ENCODE measurements at places on chromosomes 6 and 20. TPM values are rescaled to one million over a fixed set of nuclear protein-coding genes. Genes with fewer than 3 reads are reported as not detected.

- DNase-seq, result no peak
Measured at GRCh38 chr6:70221715-70222438, 81.0 kb downstream of the COL9A1 start.

DNA sequence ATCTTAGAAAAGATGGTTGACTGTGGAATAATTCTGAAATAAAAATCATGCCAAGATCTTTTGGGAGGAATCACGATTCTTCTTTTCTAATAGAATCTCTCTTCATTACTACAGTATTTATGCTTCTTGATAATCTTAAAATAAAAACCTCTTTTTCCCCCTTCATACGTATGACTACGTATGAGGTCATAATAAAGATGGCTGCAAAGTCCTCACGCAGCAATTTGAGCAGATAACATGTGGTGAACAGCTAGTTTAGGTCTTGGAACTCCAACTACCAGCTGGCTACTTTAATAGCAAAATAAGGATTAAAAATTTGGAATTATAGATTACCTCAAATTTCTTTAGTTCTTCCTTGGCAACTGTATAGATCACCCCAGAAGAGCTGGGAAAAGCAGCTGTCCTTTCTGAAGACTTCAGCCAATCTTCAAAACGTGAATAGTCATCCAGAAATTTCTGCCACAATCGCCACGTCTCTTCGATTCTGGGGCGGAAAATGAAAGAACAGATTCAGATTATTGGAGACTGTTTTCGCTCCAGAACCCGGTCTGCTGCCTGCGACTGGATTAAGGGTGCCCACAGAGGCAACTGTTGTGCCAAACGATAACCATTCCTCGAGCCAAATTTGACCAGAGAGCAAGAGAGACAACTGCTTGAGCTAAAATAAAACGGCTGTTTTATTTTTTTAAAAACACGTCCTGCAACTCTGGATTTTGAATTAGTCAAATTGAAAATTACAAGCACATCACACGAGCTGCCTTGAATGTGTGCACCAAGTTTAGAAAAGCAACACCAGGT lies 347.3 kb downstream of the ESR1 start:
- no peak for DNase-seq

DNA sequence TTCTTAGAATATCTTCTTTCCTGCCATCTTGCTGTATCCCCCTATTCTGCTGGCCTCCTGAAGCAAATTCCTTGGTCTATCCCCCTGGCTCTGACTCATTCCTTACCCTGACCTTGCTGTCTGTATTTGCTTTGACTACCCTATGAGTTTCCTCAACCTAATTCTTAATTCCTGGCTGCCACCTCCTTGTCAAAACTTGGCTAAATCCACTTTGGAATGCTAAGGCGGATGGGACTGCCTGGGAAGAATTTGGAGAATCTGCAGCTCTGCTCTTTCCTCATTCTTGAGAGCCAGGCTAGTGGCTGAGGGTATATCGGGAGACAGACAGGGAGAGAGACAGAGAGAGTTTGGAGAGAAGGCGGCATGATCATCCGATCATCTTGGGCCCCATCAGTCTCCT lies 24.4 kb downstream of the CAP2 start:
- peak; percentile 76 for DNase-seq

DNA sequence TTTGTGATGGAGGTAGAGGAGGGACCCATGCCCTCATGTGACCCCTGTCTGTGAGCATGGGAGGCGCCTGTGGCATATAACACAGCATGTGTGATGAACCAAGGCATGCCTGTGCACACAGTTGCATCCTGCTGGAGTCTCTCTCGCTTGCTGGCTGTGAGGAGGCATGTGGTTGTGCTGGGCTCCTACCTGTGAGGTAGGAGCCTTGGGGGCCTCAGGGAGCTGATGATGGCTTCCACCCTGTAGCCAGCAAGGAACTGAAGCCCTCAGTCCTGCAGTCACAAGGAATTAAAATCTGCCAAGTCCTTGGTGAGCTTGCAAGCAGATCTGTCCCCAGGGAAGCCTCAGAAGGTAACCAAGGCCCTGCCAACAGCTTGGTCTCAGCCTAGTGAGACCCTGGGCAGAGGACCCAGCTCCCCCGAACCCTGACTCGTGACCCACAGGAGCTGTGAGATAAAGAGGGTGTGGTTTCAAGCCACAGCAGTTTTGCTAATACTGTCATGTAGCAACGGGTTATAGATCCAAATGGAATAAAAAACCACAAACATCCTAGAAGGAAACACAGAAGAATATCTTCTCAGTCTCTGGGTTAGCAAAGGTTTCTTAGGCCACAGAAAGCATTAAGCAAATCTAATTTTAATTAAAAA lies 145.7 kb downstream of the WDR27 start:
- DNase-seq, result no peak

- DNase-seq, result no peak
Measured at GRCh38 chr6:149842331-149842730, 21.8 kb downstream of the LRP11 start.

GRCh38 chr6:79676785-79677736 lies 45.9 kb downstream of the SH3BGRL2 start:
- no peak for DNase-seq

DNA sequence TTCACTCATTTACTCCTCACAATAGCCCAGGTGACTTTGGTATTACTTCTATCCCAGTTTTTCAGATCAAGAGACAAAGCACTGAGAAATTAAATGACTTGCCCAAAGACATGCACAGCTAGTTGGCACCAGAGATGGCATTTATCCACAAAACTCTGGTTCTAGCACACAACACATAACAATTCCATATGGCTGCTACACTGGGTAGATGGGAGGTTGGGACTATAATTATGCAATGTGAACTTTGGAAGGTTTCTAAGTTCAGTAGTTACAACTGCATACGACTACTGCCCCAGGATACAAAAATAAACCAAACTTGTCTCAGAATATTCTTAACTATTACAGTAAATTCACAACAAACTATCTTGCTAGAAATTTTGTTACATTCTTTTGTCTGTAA lies 54.2 kb upstream of the MLIP start:
- no peak for DNase-seq

DNA sequence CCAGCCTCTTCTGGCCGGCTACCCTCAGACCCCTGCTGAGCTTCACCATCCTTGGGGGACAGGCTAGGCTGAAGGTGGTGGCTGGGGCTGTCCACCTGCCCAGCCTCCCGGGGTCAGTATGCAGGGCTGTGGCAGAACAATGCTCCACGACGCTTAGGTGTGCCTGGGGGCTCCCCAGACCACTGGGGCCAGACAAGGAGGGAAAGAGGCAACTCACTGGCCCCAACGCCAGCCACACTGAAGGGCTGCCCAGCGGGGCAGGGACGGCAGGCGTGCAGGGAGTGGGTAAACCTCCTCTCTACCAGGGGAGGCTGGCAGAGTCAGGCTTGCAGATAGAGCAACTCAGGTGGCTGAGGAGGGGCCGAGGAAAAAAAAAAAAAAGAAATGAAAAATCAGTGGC lies 11.5 kb upstream of the UBE2V1 start:
- no peak for DNase-seq

DNA sequence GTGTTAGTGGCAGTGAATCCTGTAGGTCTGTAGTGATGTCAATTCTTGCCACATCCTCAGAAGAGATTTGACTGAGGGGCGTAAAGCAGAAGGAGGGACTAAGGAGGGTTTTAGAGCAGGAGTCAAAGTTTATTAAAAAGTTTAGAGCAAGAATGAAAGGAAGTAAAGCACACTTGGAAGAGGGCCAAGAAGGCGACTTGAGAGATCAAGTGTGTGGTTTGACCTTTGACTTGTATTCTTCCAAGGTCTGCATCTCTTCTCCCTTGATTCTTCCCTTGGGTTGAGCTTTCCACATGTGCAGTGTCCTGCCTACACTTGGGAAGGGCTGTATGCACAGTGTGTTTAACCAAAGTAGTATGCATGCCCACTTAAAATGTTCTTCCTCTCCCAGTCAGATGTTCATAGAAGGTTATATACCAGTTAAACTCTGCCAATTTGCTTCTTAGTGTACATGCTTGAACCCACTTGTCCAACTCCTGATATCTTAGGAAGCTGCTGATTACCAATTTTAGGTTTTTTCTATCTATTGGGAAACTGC lies 627.6 kb downstream of the MMUT start:
- DNase-seq, result no peak

GRCh38 chr6:138403324-138403800 lies 661 bp upstream of the HEBP2 start:
- DNase-seq, result no peak

DNA sequence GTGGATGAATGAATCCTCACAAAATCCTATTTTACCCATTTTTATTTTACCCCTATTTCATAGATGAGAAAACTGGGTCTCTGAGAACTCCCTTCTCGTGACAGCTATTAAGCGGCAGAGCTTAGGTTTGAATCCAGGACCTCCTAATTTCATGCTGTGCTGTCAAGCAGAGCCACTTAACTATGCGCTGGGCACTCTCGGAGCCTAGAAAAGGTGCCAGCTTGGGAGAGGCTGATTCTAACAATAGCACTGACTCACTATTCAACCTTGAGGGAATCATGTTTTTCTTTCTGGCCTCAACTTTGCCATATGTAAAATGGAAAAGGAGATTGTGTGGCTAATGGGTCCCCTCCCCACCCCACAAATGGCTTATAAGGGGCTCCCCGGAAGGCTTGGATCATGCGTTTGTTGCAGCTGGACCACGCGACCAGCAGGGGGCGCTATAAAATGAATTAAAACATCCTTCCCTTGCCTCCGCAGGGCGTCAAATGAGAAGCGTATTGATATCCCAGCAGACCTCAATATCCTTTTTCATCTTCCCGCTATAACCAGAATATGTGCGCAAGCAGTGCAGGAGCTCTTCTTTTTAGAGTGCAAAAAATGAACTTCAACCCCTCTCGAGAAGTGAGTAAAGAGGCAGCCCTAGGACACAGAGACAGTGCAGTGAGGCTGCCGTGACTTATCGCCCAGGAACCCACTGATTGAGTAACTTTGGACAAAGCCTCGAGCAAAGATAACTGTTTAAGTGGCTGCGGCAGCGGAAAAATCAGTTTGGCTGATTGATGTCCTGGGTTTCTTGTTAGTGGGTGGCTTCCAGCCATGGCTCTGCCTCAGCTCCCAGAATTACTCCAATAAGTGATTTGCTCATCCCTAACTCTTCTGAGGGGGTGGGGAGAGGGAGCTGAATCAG lies 12.8 kb upstream of the PDYN start:
- peak; percentile 85 for DNase-seq

DNA sequence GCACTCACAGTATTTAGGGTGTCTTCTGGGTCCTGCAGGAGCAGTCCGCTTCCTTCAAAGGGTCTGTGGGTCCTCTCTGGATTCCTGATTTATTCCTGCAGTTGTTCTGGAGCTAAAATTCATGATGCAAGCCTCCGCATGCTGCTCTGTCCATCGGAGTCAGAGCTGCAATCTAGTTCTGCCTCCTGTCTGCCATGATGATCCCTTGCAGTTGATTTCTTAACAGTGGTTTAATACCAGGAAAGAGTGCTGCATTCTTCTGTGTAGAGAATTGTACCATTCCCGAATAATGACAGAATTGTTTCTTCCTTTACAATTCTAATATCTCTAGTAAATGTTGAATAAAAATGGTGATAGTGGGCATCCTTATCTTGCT lies 72.0 kb upstream of the B3GAT2 start:
- no peak for DNase-seq

GRCh38 chr6:52536424-52536916 lies 40.4 kb downstream of the TRAM2 start:
- DNase-seq, result no peak

DNA sequence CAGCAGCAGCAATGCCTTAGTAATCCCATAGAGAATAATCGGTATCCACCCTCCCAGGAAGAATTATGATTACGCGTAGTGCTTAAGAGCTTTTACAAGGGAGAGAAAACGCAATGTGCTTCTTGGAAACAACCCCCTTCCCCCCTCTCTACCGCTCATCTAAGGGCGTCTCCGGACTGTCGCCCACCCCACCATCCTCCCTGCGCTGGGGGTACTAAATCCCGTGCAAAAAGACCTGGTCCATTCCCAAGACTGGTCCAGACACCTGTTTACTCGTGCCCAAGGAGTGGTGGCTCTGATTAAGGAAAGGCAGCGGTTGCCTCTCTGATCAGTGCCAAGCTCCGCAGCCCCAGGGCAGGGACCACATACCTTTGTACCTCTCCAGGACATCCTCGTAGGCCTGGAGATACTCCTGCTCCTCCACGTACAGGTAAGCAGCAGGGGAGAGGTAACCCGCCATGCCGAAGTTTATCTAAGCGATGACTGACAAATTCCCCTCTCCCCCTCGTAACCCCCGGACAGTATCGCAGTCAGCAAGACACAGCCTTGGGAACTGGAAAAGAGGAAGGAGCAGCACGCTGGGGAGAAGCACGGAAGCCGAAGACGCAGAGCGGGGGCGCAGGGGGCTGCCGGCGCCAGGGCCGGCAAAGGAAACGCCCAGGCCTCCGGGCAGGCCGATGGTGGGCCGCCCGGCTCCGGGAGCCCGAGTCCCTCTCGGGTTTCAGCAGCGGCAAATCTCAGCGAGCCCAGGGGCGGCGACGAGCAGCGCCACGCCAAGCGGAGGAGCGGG lies 112.0 kb upstream of the BEND6 start:
- DNase-seq, result peak; percentile 66

DNA sequence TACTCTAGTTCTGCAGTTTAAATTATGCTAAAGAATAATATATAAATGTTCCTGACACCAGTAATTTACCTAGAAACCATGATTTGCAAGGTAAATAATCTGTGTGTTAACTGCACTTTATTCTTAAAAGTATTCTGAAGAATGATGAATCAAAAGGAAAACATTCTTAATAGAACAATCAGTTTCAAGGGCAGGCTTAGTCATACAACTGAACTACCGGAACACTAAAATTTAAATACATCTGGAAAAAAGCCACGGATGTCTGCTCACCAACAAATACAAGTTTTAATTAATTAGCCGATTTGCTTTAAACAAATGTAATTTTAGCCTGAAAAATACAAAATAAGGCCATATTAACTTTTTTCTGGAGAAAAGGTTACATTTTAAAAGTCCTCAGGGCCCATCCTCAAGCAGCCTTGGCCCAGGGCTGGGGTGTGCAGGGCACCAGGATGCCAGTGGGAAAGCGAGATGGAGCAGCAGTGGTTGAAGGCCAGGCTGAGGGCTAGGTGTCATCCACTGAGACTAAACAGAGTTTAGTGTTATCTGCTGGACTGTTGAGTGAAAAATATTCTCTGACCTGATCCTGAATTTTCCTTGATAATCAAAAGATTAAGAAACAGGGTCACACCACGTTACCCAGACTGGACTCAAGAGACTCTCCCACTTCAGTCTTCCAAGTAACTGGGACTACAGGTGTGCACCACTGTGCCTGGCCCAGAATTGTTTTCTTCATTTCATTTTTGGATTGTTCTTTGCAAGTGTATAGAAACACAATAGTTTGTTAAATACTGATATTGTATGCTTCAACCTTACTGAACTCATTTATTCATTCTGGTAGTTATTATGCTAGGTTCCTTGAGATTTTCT lies 88.2 kb upstream of the DST start:
- DNase-seq, result no peak

The COL21A1 gene
- 6.1 TPM for total RNA-seq

The OPN5 gene
- not detected for total RNA-seq

The C2 gene
- 1.7 TPM for total RNA-seq

The TULP1 gene
- 1.3 TPM for total RNA-seq

The NEURL2 gene
- 10.9 TPM for total RNA-seq

The KCNQ5 gene
- total RNA-seq, result 2.3 TPM

The CEP250 gene
- total RNA-seq, result 28.0 TPM

The SAMD5 gene
- total RNA-seq, result 0.08 TPM

The LGSN gene
- total RNA-seq, result 0.45 TPM

The NMBR gene
- total RNA-seq, result not detected

The COQ3 gene
- total RNA-seq, result 10.6 TPM

Measured in GM23338 (cell line).